ENCODE measurements at places on chromosomes 7 and 10. TPM values are rescaled to one million over a fixed set of nuclear protein-coding genes. Genes with fewer than 3 reads are reported as not detected.
A peak's percentile ranks its signal among the peaks of the same experiment; 100 is the strongest.

- no peaks in the 10 kb centered on the region for H3K36me3 ChIP-seq
- peak overlapping the region; percentile 92 for H3K4me3 ChIP-seq
- peak; percentile 65 for DNase-seq
- no peaks in the 10 kb centered on the region for H3K27me3 ChIP-seq
- H3K4me1 ChIP-seq = peaks cover 26% of the 10 kb centered on the region
These were observed 328 bp downstream of the ESYT2 start for GRCh38 chr7:158829021-158829341.

GRCh38 chr7:115572111-115572510 lies 458.5 kb downstream of the TFEC start:
- no peak overlapping the region for H3K4me3 ChIP-seq
- H3K27ac ChIP-seq = no peak overlapping the region
- no peak for DNase-seq
- no peaks in the 10 kb centered on the region for H3K36me3 ChIP-seq
- no peaks in the 10 kb centered on the region for H3K27me3 ChIP-seq
- no peaks in the 10 kb centered on the region for H3K4me1 ChIP-seq

- no peak for DNase-seq
- no peaks in the 10 kb centered on the region for H3K4me1 ChIP-seq
- peaks cover 5% of the 10 kb centered on the region for H3K27me3 ChIP-seq
- no peak overlapping the region for H3K27ac ChIP-seq
These were observed 19.1 kb upstream of the LRRC18 start for GRCh38 chr10:48958598-48959190.

- no peak overlapping the region for H3K4me3 ChIP-seq
- no peaks in the 10 kb centered on the region for H3K27me3 ChIP-seq
- H3K36me3 ChIP-seq = no peaks in the 10 kb centered on the region
These were observed 739.5 kb downstream of the SORCS1 start for GRCh38 chr10:106424981-106425380.

The DENND2A gene
- total RNA-seq = 5.1 TPM

The AZGP1 gene
- 8.2 TPM for total RNA-seq

All from stomach (tissue), 19 donors.